ENCODE measurements at places on chromosomes 1 and 21.

DNA sequence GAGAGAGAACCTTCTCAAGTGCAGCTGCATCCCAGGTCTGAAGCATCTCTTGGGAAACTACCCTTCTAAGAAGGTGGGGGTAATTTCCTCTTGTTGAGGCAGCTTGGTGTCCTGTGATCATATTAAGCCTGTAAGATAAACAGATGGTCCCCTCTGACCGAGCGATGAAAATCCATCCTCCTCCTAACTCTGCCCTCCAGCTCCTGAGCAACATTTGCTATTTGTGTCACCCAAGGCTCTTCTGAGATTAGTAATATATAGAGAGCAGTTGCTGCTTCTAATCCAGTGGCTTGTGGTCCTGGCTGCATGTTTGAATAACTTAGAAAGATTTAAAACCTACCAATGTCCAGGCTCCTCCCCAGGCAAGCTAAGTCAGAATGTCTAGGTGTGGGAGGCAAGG, 123.7 kb downstream of the DISC1 start:
- no peak for DNase-seq

DNA sequence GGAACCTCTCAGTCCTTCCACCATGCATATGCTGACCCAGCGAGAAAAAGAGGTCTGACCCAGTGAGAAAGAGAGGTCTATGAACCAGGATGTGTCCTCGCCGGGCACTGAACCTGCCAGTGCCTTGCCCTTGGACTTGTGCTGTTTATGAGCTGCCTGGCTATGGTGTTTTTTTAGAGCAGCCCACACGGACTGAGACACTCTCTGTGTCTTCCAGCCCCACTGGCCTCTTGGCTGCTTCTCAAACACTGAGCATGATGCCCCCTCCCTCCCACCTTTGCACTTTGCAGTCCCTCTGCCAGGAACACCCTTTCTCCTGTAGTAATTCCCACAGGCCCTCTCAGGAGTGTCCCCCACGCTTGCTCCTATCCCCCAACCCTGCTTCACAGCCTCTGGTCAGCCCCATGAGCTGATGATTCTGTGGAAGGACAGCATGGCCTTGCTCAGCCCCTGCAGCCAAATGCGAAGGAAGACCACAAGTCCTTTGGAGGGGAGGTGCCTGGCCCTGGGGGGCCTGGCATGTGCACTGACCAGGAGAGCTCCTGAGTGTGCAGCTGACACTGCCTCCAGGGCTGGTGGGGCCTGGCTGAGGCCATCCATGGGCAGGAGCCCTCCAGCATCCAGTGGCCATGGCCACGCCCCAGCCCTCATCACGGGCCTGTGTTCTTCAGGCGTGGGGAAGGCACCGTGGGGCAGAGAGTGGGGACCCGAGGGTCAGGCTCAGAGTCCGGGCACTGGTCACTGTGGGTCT, 23.8 kb downstream of the WNT3A start:
- no peak for DNase-seq

- DNase-seq = peak; percentile 74
Measured at GRCh38 chr21:39029900-39030884, 153.1 kb downstream of the PSMG1 start.

DNA sequence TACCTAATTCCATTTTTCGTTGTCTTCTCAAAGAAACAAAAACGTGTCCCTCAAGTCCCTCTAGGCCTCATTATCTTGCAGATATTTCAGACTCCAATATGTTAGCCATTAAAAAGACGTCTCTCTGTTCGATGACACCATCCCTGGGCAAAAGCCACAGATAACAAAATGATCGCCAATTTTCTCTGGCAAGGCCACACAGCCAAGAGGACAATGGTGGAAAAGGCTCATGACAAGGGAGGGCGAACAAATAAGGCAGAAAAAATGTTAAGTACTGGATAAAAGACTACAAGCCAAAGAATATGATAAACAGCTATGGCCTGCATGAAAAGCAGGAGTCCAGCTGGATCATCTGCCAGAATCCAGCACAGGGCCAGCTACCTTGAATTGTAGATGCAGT, 82.9 kb downstream of the TBX15 start:
- DNase-seq = no peak

DNA sequence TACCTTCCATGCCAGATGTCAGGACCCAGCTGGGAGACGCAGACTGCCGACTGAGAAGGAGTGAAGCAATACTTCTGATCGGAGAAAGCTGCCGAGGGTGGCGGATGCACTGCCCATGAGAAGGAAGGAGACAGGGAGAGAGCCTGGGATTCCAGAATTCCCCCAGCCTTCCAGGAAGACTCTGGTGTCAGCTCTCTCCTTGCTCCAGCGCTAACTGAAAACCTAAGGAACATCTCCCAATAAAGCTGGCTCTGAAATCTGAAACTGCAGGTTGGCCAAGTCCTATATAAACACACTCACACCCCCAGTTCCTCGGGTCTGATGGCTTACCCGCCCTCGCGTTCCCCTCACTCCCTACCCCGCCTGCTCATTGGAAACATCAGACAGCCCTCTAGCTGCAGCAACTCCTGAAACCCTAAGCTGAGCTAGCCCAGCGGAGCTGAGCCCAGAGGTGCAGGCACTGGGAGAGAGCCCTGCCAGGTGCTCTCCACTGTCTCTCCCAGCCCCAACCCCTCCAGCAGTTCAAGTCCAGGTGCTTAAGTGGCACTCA, 52.3 kb downstream of the PLEKHA6 start:
- no peak for DNase-seq

DNA sequence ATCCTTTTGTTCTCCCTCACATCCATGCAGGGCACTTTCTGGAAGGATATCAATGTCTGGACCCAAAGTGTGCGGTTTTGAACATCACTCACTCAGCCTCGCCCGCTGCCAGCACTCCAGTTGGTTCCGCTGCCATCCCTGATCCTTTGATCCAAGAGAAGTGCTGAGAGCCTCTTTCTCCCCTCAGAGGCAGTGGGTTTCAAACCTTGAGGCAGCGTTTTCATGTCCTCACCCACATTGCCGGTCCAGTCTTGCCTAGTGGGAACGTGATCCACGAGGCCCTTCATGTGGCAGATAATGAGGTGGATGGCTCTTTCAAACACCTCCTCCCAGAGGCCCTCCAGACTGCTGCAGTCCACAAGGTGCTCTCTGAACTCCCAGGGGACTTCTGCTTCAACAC, 122.2 kb downstream of the ACTL8 start:
- no peak for DNase-seq

DNA sequence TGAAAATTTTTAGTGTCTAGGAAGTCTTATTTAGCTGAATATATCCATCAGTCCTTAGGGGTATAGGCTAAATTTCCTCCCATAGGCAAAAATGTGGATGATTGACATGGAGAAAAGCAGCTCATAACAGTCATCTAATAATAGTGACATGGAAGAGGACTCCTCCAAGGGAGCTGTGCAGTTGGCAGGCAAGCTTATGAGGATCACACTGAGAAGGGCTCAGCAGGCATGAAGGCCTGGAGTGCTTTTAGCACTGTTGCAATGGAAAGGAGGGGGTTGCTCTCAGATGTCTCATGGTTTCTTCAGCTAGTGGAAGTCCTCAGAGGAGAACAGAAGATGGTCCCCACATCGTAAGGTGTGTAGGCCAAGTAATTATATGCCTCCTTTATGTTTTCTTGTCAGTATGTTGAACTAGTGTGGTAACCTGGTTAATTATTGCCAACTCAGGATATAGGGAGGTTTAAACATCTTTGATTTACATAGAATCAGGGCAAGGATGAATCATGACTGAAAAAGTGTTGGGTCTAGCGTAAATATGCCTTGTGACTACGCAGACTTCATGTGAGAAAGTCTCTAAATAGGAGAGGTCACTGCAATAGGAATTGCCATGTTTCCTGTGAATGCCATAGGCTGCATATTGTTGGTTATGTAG, 18.9 kb downstream of the VN1R5 start:
- DNase-seq = no peak

DNA sequence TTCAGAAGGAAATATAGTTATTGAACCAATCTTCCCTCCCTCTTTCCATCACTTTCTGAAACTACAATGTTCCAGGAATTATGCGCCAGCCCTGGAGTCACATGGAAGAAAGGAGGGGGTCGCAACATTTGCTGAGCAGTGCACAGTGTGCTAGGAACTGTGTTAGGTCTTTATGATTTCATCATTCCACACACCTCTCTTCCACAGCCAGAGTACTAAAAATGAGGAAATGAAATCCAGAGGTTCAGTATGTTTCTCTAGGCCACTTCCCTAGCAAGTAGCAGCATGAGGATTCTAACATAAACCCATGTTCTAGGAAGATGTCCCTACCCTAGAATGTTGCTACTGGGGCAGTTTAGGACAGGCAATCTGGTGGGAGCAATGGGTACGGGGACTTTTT, 158.1 kb downstream of the SLC45A1 start:
- no peak for DNase-seq

- no peak for DNase-seq
Measured at GRCh38 chr21:45600248-45600647, 43.3 kb upstream of the PCBP3 start.

GRCh38 chr1:185551008-185551407, 183.2 kb upstream of the HMCN1 start:
- no peak for DNase-seq

- no peak for DNase-seq
Measured at GRCh38 chr1:151255381-151255780, 847 bp downstream of the PSMD4 start.

GRCh38 chr1:47565092-47565491, 127.2 kb downstream of the FOXD2 start:
- no peak for DNase-seq

DNA sequence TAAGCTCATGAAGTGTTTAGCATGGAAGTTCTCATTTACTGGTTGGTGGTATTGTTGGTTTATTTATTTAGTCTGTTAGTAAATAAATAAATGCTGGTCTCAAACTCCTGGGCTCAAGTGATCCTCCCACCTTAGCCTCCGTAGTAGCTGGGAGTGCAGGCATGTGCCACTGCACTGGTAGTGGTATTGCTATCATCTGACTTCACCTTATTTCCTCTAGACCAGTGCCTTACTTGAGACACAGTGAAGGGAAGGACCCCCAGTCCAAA, 1.4 kb upstream of the SLC2A1 start:
- DNase-seq = no peak
